ENCODE measurements at places on chromosomes 2 and 18.
A peak's percentile ranks its signal among the peaks of the same experiment; 100 is the strongest.

DNA sequence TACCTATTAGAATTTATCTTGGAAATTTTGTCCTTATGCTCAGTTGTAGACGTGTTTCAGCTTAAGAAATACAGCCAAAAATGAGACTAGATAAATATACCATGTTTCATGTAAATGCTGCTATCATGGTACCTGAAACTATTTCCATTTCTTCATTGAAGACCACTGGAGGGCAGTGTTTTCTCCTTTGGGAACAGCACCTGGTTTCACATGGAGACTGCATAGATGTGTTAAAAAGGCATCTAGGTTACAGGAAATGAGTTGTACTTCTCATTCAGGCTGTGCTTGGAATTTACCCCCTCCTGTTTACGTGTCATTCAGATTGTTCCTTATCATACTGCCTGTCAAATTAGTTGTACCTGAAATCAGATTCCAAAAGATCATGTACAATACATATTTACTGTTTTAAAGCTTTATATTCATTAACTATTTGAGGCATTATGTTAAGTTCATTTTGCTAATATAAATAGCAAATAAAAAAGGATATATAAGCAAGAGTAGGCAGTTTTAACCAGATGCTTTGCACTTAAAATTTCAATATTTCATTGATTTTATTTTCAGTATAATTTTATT is 57.3 kb upstream of the PSMD14 start:
- H3K27me3 ChIP-seq = no peaks in the 10 kb centered on the region
- no peaks in the 10 kb centered on the region for H3K4me1 ChIP-seq
- no peak for DNase-seq
- no peak overlapping the region for H3K4me3 ChIP-seq
- no peak overlapping the region for H3K27ac ChIP-seq

GRCh38 chr2:241095594-241096290 is 6.3 kb downstream of the MTERF4 start:
- no peaks in the 10 kb centered on the region for H3K27me3 ChIP-seq
- peaks cover 46% of the 10 kb centered on the region for H3K4me1 ChIP-seq
- peak overlapping the region; percentile 94 for H3K27ac ChIP-seq
- peaks cover 20% of the 10 kb centered on the region for H3K36me3 ChIP-seq
- no peak overlapping the region for H3K4me3 ChIP-seq

DNA sequence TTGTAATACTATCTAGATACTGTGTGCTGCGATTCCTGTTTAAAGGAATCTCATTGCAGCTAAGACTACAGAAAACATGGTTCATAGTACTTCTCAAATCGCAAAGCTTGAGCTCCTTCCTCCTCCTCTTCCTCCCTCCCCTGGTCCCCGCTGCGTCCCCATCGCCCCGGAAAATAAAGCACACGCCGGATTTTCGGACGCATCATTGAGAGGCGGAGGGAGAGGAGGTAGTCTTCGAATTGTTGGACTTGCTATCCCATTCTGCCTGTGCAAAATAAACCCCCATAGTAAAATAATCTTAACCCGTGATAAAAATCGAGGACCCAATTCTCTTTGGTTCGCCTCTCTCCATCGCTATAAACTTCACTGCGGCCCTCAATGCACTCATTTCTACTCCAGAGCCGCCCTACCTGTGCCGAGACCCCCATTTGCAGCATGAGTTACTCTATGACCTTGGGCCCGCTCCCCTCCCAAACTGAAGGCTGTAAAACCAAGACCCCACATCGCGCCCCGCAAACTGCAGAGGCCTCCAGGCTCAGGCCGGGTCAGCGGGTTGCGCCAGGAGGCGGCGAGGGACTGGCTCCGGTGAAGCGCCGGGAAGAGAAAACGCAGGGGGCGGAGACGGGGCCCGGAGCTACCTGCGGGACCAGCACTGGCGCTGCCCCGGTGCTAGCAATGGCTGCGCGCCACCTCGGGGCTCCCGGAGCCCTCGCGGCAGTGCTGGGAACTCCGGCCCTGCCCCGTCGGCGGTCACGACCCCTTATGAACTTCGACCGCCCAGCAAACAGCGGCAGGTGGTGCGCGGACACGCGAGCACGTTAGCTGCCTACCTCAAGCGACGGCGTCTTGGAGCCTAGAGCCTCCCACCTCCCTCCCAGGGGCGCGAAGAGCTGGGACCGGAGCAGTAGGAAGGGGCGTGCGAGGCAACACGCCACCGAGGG is 649 bp downstream of the ESCO1 start:
- peak overlapping the region; percentile 98 for H3K27ac ChIP-seq
- peak overlapping the region; percentile 88 for H3K4me3 ChIP-seq
- peak; percentile 79 for DNase-seq
- no peaks in the 10 kb centered on the region for H3K36me3 ChIP-seq
- H3K4me1 ChIP-seq = peaks cover 12% of the 10 kb centered on the region

DNA sequence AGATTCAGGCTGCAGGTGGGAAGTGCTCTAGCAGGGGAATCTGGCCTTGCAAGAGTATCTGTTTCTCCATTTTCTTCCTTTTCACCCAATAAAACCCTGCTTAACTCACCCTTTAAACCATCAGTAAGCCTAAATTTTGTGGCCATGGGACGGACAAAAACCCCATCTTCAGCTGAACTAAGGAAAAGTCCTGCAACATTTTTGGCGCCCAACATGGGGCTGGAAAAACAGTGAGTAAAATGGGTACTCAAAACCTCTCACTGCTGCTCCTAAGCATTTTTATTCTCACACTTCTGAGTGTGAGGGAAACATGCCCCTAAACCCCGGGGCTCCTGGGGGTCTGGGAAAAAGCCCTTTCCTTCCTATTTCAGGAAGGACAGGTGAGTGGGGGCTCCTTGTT is 414.3 kb downstream of the ZNF804A start:
- no peak overlapping the region for H3K27ac ChIP-seq
- no peaks in the 10 kb centered on the region for H3K4me1 ChIP-seq
- no peaks in the 10 kb centered on the region for H3K36me3 ChIP-seq
- H3K4me3 ChIP-seq = no peak overlapping the region
- no peak for DNase-seq

DNA sequence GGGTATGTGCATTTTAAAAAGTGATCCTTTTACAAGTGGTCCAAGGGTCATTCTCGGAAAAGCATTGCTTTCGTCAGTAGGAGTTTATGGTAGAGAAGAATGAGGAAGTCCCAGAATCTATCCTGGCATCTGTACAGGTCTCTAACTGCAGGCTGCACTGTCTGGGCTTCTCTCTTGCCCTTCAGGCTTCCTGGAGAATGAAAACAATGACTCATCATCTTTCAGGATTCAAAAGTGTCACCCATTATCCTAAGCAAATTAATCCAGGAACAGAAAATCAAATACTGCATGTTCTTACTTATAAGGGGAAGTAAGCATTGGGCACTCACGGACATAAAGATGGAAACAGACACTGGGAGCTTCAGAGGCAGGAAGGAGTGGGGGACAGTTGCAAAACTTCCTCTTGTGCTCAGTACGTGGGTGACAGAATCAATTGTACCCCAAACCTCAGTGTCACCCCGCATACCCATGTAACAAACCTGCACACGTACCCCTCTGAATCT is 60.2 kb upstream of the TXNDC2 start:
- peak; percentile 27 for DNase-seq
- H3K4me3 ChIP-seq = no peak overlapping the region
- no peaks in the 10 kb centered on the region for H3K36me3 ChIP-seq
- peak overlapping the region; percentile 94 for H3K27ac ChIP-seq
- peaks cover 21% of the 10 kb centered on the region for H3K4me1 ChIP-seq
- no peaks in the 10 kb centered on the region for H3K27me3 ChIP-seq

GRCh38 chr18:42412281-42412680 is 457.2 kb downstream of the PIK3C3 start:
- H3K4me1 ChIP-seq = no peaks in the 10 kb centered on the region
- DNase-seq = no peak
- no peak overlapping the region for H3K4me3 ChIP-seq
- H3K36me3 ChIP-seq = no peaks in the 10 kb centered on the region

DNA sequence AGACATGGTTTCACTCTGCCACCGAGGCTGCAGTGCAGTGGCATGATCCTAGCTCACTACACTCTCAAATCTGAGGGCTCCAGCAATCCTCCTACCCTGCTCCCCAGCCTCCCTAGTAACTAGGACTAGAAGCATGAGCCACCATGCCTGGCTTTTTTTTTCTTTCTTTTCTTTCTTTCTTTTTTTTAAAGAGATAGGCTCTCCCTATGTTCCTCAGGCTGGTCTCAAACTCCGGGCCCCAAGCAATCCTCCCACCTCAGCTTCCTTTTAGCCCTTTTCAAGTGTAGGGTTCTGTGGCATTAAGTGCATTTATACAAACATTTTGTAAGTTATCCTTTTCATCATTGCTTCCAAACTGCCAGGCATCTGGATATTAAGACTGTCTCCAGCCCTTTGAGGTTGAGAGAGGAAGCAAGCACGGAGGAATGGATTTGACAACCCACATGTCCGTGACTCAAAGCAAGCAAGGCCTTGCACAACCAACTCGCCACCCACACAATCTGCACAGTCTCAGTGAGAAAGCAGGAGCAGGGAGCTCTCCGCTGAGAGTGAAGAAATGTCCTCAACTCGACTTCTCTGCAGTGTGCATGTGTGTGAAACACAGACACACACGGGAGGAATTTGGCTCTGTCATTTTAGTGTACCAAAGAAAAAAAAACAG is 65.6 kb downstream of the ATP8B1 start:
- H3K27ac ChIP-seq = peak overlapping the region; percentile 1
- H3K4me1 ChIP-seq = peaks cover 20% of the 10 kb centered on the region
- H3K27me3 ChIP-seq = no peaks in the 10 kb centered on the region

GRCh38 chr18:2625217-2625616 is 30.3 kb upstream of the SMCHD1 start:
- H3K27me3 ChIP-seq = no peaks in the 10 kb centered on the region
- DNase-seq = no peak
- H3K4me3 ChIP-seq = no peak overlapping the region
- no peak overlapping the region for H3K27ac ChIP-seq

DNA sequence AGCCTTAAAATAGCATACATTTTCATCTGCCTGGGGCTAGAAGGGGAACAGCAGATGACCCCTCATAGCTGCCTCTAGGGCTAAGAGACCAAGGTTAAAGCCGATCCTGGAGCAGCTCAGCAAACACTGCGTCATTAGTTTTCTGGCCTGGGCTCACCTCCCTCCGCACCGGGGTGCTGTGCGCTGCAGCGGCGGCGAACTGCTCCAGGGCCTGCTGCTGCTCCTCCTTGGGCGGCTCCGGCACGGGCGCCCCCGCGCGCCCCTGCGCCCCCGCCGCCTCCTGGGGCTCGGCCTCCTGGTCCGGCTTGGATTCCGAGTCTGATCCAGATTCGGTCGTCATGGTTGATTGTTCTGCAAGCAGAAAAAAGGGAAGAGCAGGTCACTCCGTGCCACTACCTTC is 55.0 kb downstream of the EPB41L3 start:
- no peaks in the 10 kb centered on the region for H3K36me3 ChIP-seq
- no peak for DNase-seq
- no peak overlapping the region for H3K27ac ChIP-seq
- H3K4me1 ChIP-seq = no peaks in the 10 kb centered on the region
- H3K27me3 ChIP-seq = no peaks in the 10 kb centered on the region

- no peak overlapping the region for H3K4me3 ChIP-seq
- H3K4me1 ChIP-seq = peaks cover 31% of the 10 kb centered on the region
- H3K27ac ChIP-seq = peak overlapping the region; percentile 100
Measured at GRCh38 chr2:85541753-85542457, 2.9 kb downstream of the MAT2A start.

GRCh38 chr2:86661333-86661732 is 37.7 kb upstream of the RNF103 start:
- H3K27me3 ChIP-seq = no peaks in the 10 kb centered on the region
- H3K36me3 ChIP-seq = no peaks in the 10 kb centered on the region
- no peak overlapping the region for H3K4me3 ChIP-seq
- H3K4me1 ChIP-seq = no peaks in the 10 kb centered on the region

GRCh38 chr18:66621816-66622576 is 18.1 kb upstream of the CDH19 start:
- no peaks in the 10 kb centered on the region for H3K27me3 ChIP-seq
- H3K4me1 ChIP-seq = no peaks in the 10 kb centered on the region
- no peak overlapping the region for H3K4me3 ChIP-seq
- DNase-seq = no peak

DNA sequence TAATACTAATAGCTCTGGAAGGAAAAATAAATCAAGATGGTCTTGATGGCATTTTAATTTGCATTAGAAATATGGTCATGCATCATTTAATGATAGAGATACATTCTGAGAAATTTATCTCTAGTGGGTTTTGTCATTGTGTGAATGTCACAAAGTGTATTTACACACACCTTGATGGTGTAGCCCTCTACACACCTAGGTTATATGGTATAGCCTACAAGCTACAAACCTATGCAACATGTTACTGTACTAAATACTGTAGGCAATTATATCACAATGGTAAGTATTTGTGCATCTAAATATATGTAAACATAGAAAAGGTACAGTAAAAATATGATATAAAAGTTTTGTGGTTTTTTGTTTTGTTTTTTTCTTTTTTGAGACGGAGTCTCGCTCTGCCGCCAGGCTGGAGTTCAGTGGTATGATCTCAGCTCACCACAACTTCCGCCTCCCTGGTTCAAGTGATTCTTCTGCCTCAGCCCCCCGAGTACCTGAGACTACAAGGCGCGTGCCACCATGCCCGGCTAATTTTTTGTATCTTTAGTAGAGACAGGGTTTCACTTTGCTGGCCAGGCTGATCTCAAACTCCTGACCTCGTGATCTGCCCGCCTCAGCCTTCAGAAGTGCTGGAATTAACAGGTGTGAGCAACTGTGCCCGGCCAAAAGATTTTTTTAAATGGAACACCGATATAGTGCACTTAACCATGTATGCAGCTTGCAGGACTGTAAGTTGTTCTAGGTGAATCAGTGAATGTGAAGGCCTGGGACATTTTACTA is 83.7 kb upstream of the UBXN4 start:
- H3K4me3 ChIP-seq = no peak overlapping the region
- H3K27me3 ChIP-seq = no peaks in the 10 kb centered on the region
- H3K4me1 ChIP-seq = no peaks in the 10 kb centered on the region
- H3K36me3 ChIP-seq = no peaks in the 10 kb centered on the region

DNA sequence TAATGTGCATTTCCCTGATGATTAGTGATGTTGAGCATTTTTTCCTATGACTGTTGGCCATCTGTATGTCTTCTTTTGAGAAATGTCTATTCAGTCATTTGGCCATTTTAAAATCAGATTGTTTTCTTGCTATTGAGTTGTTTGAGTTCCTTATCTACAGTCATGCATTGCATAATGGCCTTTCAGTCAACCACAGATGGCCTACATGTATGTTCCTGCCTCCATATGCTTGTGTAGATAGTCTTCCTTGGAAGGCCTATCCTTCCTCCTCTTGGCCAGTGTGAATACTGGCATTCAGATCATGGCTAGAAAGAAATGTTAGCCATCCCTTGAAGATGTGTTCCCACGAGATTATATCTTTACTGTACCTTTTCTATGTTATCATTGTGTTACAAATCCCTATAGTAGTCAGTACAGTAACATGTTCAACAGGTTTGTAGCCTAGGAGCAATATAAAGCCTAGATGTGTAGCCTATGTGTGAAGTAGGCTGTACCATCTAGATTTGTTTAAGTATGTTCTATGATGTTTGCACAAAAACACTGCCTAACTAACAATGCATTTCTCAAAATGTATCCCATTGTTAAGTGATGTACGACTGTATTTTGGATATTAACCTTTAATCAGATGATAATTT is 65.6 kb upstream of the CD302 start:
- H3K27ac ChIP-seq = no peak overlapping the region
- no peak for DNase-seq
- H3K27me3 ChIP-seq = no peaks in the 10 kb centered on the region
- no peaks in the 10 kb centered on the region for H3K4me1 ChIP-seq
- H3K4me3 ChIP-seq = no peak overlapping the region
